ENCODE measurements at places on chromosomes 1 and 21. TPM values are rescaled to one million over a fixed set of nuclear protein-coding genes. Genes with fewer than 3 reads are reported as not detected.

DNA sequence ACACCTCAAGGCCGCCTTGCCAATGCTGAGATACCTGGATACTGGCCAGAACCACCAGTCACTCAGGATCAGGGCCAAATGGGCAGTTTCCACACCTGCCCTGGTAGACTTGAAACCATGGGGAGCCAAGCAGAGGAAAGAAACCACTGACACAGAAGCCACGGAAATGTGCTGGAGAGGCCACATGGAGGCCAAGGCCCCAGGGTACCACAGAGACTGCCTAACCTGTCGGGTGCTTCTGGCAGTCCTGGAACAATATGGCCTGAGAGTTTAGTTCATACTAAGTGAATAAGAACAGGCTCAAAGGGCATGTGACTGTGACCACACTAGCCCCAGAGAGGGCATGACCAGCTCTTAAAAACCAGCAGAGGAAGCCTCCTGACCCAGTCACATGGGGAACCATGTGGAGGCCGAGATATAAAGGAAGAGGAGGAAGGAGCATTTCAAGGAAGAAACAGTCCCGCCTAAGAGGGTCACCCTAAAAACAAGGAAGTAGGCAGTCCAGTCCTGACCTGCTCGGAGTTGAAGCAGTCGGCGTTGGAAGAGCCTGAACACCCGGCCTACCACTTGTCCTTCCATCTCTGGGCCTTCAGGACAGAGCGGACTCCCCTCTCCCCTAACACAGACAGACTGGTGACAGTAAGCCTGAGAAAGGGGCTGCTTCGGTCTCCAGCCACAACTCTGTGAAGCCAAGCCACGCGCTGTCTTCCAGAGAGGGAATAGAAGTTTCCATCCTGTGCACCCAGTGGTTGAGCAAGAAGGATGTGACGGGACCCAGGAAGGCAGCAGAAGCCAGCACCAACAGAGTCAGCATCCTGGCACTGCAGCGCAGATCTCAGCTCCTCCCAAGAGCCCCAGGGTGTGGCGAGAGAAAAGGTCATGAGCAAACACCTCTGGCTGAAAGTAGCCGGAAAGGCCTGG, at the start of gene DENND2D:
DENND2D (minus strand) TSS at position 766 of the 921 bp plus-strand sequence; CDS start at position 579, 187 bp downstream.
- DNase-seq: no peak

DNA sequence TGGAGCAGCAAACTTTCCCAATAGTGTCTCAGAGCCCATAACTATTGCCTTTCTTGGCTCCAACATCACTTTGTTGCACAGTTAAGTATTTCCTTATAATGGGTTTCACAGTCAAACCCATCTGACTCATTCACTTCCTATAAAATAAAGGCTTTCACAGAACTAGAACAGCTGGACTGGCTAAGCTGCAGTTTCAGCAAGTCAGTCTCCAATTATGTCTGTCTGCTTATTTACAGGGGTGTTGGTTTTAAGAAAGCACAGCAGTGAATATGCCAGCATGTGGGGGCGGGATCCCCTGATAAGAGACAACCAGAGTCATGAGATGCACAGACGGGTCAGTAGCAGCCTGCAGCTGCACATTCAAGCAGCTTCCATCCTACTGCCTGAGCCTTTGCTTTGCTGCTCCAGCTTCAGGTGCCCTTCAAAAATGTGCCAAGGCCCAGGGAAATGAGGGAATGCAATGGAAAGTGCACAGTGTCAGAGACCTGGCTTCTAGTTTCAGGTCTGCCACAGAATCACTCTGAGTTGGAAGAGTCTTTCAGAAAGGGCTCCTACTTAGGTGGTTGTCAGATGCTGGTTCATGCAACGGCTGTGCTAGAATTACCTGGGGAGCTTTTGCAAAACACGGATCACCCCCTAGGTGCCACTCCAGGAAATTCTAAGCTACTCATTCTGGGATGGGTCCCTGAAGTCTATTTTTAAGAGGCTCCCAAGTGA, 24.8 kb downstream of the RNF19B start:
- DNase-seq: no peak

DNA sequence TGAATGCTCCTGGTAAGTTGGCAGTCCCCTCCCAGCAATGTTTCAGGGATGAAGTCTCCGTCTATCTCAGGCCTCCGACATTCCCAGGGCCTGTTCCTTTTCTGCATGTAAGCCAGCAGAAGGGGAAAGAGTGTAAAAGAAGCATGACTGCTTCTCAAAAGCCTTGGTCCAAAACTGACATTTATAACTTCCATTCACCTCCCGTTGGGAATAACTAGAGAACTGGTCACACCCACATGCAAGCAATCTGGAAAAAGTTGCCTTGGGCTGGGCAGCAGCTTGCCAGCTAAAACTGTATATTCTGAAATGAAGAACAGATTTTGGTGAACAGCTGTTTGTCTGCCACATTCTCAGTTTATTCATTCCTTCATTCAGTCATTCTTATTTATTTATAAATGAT, 24.2 kb upstream of the NPL start:
- DNase-seq: no peak

DNA sequence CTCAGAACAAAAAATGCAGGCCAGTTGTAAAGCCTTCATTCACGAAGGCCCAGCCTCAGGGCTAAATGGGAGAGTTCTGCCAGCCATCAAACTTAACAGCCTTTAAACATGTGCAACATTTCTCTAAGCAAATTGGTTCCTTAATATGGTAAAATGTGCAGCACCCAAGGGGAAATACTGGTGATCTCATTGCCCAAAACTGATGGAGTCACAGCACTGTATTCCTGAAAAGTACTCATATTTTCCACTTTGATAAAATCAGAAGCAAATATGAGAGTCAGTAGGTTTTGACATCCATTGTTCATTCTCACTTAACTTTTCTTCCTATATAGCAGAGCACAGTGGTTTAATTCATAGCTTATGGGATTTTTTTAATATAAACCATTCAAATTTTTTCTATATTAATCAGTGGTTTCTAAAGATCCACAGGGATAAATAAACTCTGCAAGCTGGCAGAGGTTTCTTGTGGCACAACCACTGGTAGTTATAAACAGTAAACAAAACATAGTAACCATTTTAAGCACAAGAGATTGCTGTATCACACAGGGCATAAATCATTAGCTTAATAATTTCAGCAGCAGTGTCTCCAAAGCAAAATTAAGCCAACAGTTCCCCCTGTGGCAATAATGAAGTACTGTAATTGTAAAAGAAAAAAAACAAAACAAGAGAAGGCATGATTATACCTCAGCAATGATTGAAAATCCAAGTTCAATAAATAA, 106.9 kb upstream of the LYPLAL1 start:
- no peak for DNase-seq

GRCh38 chr1:202172015-202172355, 11.6 kb upstream of the PTPN7 start:
- no peak for DNase-seq

GRCh38 chr1:59856725-59857338, 42.1 kb downstream of the HOOK1 start:
- DNase-seq: no peak

DNA sequence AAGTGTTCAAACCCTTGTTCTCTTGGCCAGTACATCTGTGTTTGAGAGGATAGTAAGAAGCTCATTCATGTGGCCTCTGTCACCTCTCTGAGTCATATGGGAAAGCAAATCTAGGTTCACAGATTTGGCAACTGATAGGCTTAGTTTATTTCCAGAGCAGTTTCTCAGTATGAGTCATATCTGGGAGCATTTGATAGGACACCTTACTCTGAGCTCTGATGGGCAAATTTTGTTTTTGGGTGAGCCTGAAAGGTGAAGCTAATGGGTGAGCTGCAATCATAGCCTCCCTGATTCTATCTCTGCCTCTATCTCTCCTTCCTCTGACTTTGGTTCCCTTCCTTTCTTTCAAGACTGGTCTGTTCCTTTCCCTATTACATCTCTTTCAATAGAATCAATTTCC, 134.4 kb downstream of the S1PR1 start:
- no peak for DNase-seq

DNA sequence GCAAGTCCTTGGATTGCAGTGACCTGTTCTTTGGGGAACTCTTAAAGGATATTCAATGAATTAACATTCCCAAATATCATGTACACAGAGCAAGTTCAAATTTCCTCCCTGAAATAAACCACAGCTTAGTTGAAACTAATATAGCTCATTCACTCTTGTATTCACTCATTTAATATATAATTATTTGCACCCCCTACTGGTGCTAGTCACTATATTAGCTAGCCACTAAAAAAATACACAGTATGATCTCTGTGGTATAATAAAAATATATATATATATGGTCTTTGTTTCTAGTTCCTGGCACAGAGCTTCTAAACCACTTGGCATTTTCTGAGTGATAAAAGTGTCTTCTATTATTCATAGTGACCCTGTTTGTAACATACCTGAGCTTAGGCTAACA, 177.3 kb upstream of the LYPLAL1 start:
- DNase-seq: no peak

- no peak for DNase-seq
Observed at GRCh38 chr21:35284199-35284598, 235.1 kb upstream of the RUNX1 start.

- DNase-seq: no peak
Observed at GRCh38 chr1:212633161-212633560, 24.6 kb downstream of the ATF3 start.

DNA sequence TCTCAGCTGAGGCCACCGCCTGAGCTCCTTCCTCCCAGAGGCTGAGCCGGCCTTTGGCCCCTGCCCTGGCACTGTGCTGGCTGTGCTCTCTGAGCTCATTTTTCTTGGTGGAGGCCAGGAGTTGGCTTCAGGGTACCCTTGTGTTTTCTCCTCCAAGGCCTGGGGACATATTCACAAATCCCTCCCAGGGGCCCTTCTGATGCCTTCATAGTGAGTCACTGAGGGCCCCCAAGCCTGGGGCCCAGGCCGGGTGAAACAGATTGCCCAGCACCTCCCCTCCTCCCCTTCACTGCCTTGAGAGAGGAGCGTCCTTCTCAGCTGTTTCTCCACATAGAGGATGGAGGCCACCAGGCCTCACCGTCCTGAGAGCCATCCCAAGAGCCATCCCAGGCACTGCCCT, 105.8 kb downstream of the SIK1 start:
- no peak for DNase-seq

DNA sequence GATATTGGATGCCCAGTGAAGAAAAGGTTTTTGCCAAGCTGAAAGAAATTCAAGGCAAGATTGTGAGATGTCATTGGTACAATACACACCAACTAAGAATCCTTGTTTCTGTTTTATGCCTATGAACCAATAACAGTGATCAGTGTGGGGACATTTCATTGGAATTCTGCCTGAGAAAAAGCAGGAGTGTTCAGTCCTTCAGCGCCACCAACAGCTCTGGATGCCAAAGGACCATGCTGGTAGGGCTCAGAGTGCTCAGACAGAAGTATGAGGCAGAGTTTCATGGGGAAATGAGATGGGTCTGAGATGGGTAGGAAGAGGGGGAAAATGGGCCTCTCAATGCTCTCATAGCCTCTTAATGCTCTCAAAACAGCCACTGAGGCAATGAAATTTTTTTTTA, 56.5 kb downstream of the GABPA start:
- DNase-seq: no peak

DNA sequence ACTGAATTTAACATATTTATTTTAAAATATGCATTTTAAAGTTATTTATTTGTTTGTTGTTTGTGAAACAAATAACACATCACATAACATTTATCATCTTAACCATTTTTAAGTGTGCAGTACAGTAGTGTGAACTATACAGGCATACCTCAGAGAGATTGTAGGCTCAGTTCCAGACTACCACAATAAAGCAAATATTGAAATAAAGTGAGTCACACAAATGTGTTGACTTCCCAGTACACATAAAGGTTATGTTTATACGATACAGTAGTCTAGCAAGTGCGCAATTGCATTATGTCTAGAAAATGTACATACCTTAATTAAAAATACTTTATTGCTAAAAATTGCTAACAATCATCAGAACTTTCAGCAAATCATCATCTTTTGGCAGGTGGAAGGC, 739.4 kb upstream of the ADGRL4 start:
- DNase-seq: no peak

DNA sequence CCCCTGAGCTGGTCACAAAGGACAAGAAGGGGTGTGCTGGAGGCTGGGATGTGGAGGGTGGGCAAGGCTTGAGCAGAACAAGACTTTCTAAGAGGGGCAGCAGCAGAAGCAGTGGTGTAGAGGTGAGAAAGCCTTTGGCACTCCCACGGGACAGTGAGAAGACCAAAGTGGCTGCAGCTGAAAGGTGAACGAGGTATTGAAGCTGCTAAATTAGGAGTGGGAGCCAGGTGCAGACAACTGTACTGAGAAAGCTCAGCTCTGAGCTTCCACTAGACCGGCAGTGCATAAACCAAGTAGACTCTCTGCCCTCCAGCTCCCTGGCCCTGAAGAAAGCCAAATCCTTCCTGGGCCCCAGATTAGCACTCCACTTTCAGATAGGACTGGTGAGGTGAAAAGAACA, 93.0 kb downstream of the VWA5B1 start:
- DNase-seq: no peak

Gene RGS2
- total RNA-seq: 55.2 TPM

Gene SPATA45
- not detected for total RNA-seq

Gene LCE3D
- not detected for total RNA-seq
